ENCODE measurements at places on chromosomes 1 and 21.
A peak's percentile ranks its signal among the peaks of the same experiment; 100 is the strongest.

GRCh38 chr1:147664206-147664605 lies 6.1 kb downstream of the ACP6 start:
- no peak for DNase-seq

DNA sequence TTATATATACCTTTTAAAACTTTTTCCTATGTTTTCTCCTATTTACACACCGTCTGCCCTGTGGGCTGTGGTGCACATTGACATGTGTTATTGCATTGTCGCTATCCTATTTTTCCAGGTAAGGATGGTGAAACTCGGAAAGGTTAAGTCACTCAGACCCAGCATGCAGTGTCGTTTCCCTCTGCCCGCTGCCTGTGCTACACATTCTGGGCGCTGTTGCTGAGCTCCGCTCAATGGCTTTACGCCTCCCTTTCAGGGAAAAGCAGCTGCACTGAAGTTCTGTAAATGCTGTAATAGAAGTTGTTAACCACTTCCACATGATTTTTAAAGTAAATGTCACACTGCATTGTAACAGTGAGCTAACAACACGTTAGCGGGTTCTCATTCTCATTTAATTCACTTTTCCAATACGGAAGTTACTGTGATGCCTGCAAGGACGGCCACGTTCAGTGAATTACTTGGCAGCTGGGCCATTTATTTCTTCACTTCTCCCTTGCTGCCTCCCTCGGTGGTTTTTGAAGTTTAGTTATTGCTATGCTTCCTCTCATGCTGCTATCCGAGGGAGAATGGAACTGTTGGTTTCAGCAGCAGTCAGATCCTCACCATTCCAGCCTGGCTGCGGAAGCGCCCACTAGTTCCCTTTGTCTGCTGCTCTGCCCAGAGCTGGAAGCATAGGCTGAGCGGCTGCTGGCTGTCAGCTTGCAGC lies 288.7 kb downstream of the SPATA17 start:
- peak; percentile 55 for DNase-seq

GRCh38 chr21:38306433-38307141 lies 49.8 kb downstream of the KCNJ15 start:
- no peak for DNase-seq

- peak; percentile 28 for DNase-seq
These were observed 45.5 kb downstream of the GRIK3 start for GRCh38 chr1:36988741-36989193.

DNA sequence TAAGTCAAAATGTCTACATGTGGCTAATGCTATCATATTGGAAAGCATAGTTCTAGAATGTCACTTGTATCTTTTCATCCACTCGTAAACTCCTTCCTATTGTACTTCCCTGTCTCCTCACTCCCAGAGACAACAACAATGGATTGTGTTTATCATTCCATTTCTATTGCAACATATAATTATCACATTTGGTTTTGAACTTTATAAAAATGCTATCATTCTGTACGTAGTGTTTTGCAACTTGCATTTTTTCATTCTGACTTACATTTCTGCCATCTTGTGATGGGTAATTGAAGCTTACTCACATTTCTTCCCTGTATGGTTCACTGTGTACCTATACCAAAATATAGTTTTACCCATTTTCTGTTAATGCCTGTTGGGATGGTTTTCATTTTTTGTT lies 14.5 kb upstream of the CSF3R start:
- DNase-seq = no peak

- DNase-seq = peak; percentile 83
These were observed 4.5 kb downstream of the C1orf232 start for GRCh38 chr1:26164036-26164860.

DNA sequence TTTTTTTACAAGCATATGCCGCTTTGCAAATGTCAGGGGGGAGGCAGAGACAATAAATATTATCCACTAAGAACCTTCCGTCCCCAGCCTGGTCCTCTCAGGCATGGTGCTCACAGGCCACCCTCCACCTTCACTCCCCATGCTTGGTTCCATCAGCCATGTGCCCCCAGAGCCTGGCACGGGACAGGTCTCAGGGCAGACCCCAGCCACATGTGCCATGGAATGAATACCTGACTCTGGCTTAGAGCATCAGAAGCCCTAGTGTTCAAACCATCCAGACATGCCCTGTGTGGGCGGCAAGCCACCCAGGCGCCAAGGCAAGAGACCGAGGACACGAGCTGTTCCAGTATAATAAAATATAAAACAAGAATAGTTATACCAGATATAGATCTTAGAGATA lies 5.4 kb downstream of the LSS start:
- no peak for DNase-seq

GRCh38 chr1:19762175-19762779 lies 37.4 kb downstream of the TMCO4 start:
- DNase-seq = no peak

DNA sequence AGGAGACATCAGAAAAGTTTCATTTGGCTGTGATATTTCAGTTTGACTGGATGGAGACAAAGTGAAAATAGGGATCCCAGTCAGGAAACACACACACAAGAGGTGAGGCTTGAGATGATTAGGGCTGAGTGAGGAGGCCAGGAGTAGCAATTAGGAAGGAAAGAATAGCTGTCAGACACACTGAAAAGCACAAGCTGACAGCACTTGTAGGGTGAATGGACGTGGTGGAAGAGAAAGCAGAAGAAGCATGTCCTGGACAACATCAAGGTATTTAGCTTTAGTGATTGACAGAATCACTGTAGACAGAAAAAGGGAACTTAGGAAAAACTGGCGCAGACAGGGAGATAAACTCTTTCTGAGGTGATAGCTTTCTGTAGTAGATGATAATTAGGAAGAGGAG lies 347.7 kb downstream of the TGFB2 start:
- DNase-seq = peak; percentile 70

GRCh38 chr1:168135921-168136708 lies 615 bp downstream of the GPR161 start:
- DNase-seq = peak; percentile 82

DNA sequence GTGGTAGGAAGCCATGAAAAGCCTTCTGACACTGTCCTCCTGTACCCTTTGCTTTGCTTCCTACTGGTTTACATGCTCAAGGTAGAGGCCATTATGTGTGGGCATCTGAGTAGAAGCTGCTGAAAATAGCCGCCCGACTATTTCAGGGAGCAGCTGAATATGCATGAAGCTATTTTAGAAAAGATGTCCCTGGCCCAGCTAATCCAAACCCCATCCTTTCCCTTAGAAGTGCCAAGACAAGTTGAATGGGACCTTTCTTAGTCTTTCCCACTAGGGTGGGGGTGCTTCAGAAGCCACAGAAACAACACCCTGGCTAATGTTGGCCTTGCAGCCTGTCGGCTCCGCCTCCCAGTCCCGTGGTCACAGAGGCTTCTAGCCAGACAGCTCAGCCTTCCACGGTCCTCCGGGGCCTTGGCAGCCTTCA lies 205.1 kb upstream of the EDN2 start:
- no peak for DNase-seq

- DNase-seq = no peak
These were observed 138.9 kb downstream of the SETD4 start for GRCh38 chr21:35921471-35921870.

DNA sequence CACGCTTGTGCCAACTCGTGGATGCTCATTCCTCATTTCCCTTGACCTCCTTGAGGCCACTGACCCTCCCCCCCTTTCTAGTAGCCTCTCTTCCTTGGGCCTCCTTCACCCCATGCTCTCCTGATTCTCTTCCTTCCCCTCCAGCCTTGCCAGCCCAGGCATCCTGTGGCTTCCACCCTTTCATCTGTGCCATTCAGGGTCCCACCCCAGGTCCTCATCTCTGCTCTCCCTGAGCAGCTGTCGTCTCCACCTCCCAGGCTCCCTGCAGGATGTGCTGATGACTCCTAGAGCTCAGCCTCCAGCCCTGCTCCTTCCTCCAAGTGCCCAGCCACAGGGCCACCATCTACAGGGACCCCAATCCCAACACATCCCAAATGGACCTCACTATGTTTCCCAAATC lies 197.4 kb downstream of the GRIK3 start:
- DNase-seq = no peak

DNA sequence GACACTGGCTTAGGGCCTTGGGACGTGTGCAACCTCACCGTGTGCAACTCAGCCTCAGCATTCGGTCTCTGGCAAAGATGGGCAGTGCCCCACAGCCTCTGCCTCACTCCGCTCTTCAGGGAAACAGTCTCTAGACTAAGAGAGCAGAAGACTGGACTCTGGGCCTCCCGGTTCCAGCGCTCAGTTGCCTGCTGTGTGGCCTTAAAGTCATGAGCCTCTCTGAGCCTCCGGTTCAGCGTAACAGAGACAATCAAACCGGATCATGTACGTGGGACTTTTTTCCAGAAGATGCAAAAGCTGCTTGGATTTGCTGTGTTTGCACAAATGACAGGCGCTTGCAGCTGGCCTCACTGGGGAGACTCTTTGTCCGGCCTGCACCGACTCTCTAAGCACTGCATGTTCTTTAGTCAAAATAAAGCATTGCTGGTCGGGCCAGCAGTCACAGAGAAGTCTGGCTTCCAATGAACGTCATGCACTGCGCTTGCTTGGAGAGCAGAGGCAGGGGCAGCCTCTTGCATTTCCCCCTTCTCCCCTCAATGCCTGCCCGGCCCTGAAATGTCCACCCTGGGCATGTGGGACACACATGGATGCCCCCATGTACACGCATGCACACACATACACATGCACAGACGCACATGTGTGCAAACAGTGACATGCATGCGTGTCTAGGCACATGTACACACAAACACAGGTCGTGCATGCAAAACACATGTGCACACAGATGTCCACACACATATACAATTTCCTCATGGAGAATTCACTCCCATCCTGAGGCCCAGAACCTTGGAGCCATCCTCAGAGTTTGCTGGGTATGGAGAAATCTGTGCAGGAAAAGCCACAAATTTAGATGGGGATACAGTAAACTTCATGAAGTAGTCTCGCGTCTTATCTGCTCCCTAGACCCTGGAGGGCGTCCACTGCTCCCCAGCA lies 152.4 kb downstream of the PRDM16 start:
- DNase-seq = no peak

- DNase-seq = no peak
These were observed 31.0 kb downstream of the CC2D1B start for GRCh38 chr1:52334906-52335528.

DNA sequence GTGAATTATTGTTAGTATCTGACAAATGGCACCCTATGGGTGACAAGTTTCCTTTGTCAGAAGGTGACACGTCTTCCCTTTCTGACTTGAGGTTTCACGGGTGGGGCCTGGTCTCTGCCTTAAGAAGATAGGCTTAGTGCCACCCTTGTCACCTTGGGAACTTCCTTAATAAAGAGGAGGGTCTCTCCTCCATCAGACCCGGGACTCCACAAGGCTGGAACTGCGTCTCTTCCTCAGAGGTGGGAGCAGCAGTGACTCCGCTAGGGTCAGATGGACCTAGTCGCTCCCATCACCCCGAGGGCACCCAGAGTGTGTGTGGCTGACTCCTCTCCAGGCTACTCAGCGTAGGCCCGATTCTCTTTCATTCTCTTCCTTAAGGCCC lies 774 bp upstream of the WDTC1 start:
- DNase-seq = no peak

DNA sequence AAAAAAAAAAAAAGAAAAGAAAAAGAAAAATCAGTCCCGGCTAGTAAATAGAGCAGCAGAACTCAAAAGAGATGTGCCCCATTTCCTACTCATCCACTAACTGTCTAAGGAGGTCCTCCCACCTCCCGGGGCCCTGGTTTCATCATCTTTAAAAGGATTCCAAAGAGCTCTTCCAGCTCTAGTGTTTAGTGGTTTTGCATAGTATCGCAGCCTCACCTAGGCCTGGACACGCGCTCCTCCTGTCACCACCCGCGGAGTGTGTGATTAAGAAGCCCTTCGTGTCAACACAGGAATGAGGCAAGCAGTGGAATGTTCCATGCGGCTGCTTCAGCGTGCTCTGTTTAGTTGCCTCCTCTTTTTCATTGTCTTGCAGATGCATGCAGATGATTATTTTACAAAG lies 49.0 kb downstream of the LBR start:
- DNase-seq = peak; percentile 22

GRCh38 chr1:242034392-242034791 lies 35.5 kb upstream of the MAP1LC3C start:
- no peak for DNase-seq

DNA sequence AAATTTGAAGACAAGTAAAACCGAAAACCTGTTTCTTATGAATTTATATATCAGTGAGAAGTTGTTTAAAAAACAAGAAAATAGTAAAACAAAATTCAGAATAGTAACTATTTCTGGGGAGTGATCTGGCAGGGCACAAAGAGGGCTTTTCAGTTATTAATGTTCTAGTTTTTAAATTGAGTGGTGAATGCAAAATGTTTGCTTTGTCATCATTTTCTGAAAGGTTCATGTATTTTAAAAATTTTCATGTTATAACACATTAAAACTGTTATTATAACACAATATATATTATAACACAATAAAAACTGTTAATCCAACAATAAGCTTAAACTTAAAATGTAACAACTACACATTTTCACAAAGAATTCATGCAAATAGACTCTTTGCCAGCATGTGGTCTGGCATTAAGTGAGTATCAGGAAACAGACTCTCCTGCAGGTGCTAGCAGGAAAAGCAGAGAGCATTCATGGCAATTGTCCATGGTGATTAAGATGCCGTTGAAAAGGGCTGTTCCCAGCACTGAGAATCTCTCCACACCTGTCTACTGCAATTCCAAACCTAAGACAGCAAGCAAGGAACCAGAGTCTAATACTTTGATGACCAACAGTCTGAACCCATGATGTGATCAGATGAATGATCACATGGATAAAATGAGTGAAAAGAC lies 204.9 kb downstream of the TBX15 start:
- DNase-seq = no peak

GRCh38 chr1:248621770-248622169 lies 13.1 kb downstream of the OR2T11 start:
- no peak for DNase-seq

DNA sequence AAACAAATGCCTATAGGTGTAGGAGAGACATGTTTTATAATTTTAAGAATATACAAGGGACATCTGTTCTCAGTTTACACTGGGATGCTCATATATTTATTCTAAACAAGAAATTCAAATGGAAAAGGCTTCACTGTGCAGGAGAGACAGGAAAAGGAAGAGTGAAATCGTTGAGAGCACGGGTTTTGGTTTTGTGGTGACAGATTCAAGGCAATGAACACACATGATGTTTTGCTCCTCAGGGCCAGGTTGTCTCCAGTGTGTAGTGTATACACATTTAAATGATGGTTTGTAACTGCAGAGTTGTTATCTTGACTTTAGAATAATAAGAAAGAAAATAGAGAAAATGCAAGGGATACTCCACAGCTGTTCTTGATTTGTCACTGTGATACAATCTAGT lies 73.7 kb downstream of the S1PR1 start:
- no peak for DNase-seq

DNA sequence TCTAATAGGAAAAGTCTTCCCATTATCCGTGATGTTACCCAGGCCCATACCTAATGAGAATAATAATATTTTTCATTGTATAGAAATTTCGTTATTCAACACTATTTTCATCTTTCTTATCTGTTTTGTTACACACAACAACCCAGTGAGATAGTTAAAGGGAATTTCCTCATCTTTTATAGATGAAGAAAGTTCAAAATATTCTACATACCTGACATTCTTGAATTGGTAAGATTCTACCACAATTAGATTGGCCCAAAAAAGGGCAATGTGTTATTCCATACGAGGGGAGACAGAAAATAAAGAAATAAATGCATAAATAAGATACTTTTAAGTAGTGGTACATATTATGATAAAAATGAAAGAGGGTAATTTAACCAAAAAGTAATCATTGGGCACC lies 405.5 kb upstream of the ADAMTS5 start:
- no peak for DNase-seq

GRCh38 chr1:89973471-89974127 lies 21.3 kb upstream of the ZNF326 start:
- no peak for DNase-seq
